Kidney (tissue), 22 donors: ENCODE measurements at places on chromosomes 3 and 15. TPM values are rescaled to one million over a fixed set of nuclear protein-coding genes. Genes with fewer than 3 reads are reported as not detected.

GRCh38 chr15:58040150-58040549 is 25.4 kb downstream of the ALDH1A2 start:
- no peak for DNase-seq

GRCh38 chr15:51283026-51283425 is 55.4 kb downstream of the CYP19A1 start:
- no peak for DNase-seq

DNA sequence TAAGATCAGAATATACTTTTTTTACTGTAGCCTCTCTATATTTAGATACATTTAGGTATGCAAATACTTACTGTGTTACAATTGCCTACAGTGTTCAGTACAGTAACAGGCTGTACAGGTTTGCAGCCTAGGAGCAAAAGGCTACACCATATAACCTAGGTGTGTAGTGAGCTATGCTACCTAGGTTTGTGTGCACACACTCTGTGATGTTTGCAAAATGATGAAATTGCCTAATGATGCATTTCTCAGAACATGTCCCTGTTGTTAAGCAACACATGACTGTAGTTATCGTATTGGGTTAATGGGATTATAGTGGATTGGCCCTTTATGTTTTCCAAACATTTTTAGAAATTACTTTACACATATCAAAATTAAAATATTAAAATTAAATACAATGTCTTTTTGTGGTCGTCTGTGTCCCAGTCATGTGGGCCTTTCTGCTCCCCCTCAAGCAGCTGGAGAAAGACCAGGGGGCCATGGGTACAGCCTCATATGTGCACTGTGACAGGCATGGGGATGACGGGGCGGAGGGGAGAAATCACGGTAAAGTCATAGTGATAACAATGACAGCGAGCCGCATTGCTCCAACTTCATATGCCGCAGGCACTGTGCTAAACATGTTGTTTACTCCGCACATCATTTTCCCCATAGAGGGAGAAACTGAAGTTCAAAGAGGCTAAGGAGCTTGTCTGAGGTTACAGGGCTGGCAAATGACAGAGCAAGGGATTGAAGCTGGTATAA is 27.4 kb upstream of the PLA2G4E start:
- no peak for DNase-seq

DNA sequence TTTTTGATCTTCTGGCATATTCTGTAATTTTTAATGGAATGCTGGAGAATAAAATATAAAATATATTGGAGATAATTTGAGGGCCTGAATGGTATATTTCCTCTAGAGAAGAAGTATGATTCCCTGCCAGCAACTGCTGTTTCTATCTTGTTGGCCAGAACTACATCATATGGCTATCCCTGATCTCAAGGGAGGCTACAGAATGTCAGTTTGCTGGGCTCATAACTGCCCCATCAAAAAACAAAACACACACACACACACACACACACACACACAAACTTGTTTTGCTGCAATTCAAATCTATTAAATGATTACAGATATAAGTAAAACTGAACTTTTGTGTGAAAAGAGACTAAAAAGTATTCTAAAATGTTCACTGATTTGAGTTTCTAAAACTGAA is 51.0 kb downstream of the RASA2 start:
- DNase-seq, result no peak

DNA sequence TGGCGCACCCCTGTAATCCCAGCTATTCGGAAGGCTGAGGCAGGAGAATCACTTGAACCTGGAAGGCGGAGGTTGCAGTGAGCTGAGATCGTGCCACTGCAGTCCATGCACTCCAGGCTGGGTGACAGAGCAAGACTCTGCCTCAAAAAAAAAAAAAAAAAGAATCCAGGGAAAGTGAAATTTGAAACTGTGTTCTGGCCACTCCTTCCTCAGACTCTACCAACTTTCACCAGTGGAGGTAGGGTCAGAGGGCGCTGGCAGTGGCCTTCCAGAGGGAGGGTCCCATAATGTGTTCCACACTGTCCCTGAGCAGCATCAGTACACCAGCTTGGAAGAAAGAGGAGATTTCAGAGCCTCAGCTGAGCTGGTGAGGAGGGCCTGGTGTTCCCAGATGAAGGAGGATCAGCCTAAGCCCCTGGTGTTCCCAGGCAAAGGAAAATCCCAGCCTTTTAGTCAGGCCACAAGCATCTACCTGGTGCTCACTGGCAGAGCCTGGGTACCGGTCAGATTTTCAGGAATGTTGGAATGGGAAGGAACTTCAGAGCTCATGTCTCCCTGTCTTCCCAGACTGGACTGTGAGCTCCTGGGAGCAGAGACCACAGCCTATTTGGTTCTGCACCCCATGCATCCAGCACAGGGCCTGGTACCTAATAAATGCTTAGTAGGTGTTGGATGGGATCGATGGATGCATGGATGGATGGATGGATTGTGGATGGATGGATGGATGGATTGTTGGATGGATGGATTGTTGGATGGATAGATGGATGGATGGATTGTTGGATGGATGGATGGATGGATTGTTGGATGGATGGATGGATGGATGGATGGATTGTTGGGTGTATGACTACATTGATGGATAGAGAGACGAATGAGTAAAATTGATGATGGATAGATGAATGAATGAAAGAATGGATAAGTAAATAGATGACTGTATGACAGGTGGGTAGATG is 117.9 kb downstream of the CORO2B start:
- no peak for DNase-seq

DNA sequence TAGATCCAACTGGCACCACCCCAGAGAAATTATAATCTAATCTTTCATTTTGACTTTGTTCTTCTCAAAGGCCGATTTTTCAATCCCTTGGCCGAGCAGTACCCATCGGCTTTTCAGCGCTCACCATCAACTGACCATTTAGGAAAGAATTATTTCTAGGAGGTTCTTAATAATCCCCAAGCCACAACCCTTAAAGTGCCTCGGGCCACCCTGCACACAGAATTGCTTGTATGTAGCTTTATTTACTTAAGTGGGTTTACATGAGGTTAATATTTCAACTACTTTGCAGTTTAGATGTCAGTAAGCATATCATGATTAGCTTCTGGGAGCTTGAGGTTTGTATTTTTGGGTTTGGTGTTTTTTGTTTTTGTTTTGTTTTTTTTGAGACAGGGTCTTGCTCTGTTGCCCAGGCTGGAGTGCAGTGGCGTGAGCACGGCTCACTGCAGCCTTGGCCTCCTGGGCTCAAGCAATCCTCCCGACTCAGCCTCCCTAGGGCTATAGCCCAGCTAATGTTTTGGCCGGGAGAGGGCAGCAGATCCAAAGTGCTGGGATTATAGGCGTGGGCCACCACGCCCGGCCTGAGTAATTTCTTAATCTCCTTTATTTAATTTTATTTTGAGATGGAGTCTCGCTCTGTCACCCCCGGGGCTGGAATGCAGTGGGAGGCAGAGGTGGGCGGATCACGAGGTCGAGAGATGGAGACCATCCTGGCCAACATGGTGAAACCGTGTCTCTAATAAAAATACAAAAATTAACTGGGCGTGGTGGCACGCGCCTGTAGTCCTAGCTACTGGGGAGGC is 801 bp upstream of the CDAN1 start:
- DNase-seq, result no peak

RBP2 gene
- 13.5 TPM for polyA plus RNA-seq

GRCh38 chr3:195070336-195070735 is 200.6 kb downstream of the XXYLT1 start:
- no peak for DNase-seq

DNA sequence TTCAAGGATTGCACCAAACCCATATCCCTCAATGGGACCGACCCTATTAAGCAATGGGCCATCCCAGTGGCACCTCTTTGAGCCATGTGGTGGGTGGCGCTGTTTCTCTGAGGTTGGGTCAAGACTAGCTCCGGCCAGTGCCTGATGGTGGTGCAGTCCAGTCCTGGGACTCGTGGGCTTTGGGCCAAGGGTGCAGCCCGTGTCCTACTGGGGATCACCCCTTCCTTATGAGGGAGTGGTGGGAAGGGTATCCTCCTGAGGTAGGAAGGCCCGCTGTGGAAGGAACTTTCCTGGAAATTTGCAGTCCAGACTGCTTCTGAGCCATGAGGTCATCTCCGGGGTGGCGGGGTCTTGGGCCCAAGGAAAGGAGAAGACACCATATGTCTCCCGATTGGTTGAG is 231.6 kb downstream of the SNRPN start:
- no peak for DNase-seq
